Daoy (cell line): ENCODE measurements at places on chromosomes 3 and 15. TPM values are rescaled to one million over a fixed set of nuclear protein-coding genes. Genes with fewer than 3 reads are reported as not detected.

- no peak for DNase-seq
These were observed 28.6 kb downstream of the IQSEC1 start for GRCh38 chr3:13044496-13045240.

DNA sequence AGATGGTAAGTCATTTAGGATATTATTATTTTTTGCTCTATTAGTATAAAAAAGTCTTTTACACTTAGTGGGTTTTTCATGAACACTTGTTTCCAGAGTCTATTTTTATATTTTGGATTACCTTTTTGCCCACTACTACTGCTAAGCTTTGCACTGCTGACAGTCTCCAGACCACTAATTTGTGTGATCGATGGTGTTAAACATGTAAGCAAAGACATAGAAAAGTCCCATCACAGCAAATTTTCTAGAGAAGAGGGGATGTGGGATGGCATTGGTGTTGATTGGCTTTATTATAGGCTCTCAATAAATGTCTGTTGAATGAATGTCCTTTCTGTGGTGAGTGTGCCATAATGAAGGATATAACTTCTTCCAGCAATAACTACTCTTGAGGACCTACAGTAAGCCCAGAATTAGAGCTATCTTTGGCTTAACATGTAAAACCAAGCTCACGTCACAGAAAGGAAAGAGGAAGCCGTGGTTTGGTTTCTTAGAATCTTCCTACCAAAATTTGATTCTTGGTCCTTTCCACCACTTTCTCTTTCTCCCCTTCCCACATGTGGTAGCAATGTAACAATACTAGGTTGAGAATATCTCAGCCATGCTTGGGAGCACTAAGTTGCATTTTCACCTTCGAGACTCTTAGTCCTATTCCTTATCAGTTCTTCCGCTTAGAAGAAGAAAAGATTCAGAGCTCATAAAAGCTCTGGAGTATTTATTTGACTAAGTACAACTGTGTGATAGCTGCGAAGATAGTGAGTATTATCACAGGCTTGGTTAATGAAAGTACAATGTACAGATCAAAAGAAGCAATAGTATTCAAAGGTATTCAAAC lies 90.6 kb upstream of the UMPS start:
- DNase-seq: no peak

GRCh38 chr3:45583021-45583851 lies 11.3 kb upstream of the LIMD1 start:
- no peak for DNase-seq

- no peak for DNase-seq
These were observed 720.9 kb upstream of the SEMA6D start for GRCh38 chr15:46996359-46996758.

- peak; percentile 12 for DNase-seq
These were observed 389.5 kb downstream of the LRTM1 start for GRCh38 chr3:54538346-54538745.

- no peak for DNase-seq
These were observed 4.0 kb downstream of the TM4SF1 start for GRCh38 chr3:149373235-149374125.

DNA sequence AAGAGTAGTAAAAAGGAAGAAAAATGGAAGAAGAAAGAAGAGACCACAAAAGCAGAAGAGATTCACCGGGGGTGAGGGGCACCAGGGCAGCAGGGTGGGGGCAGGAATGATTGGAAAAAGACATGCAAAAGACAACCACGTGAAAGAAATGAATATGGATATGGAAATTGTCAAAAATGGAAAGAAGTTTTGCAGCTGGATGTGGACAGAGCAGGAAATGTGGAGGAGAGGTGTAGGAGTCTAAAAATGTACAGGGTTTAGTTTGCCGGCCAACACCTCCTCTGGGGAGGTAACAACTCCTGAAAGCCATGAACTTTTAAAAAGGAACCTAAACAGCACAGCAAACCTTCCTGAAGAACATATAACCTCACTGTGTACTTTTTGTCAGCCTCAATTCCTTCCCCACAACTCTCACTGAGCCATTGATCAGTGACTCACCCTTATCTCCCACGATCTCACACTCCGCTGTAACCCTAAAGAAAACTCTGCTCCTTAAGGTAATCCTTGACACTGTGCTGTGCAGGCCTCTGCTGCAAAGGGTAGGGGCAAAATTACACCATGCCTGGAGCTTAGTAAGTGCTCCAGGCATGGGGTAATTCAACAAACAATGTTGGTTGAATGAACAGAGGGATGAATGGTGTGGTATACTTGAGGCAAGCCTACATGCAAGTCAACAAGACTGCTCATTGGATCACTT lies 100.2 kb upstream of the BOC start:
- no peak for DNase-seq

The KPNA4 gene
- total RNA-seq: 31.2 and 33.3 TPM in 2 replicates

The HTR3D gene
- total RNA-seq: not detected in 2 replicates

The ACKR4 gene
- total RNA-seq: not detected in 2 replicates

DNA sequence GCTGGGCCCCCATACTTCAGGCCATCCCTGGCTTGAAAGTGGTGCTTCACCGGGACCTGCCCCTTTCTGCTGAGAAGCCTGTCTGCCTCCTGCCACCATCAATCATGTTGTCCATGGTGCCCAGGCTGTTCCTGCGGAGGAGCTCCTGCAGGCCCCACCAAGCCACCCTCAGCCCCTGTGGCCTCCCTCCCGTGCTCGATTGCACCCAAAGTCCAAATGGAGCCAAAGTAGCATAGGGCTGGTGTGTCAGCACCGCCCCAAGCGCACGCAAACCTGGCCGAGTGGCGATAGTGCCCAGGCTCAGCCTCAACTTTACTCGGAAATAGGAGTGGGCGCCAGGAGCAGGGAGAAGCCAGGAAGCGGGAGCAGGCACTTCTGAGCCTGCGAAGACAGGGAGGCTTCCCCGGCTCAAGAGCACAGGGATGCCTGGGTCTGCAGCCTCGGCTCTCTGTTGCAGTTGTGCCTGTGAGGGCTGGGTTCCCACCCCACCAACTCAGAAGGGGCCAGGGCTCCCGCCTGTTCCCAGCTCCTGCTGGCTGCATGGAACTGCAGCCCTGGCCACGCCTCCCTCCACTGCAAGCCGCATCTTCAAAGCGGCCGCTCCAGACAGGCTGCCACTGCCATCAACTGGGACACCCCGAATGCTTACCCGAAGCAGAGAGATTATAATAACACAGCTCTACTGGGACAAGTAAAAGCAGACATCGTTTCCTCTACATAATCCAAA lies 203.0 kb downstream of the ARRDC4 start:
- DNase-seq: no peak

The GCSAM gene
- not detected in 2 replicates for total RNA-seq

GRCh38 chr15:80924278-80924677 lies 65.3 kb downstream of the MESD start:
- no peak for DNase-seq

- DNase-seq: no peak
These were observed 12.4 kb upstream of the SOX2 start for GRCh38 chr3:181699171-181699903.

GRCh38 chr15:17026633-17027032 lies 3515.0 kb downstream of the GOLGA6L6 start:
- DNase-seq: no peak

GRCh38 chr3:134473868-134474546 lies 11.8 kb downstream of the ANAPC13 start:
- peak; percentile 70 for DNase-seq

- DNase-seq: no peak
These were observed 26.4 kb upstream of the KBTBD12 start for GRCh38 chr3:127888564-127889107.

- DNase-seq: no peak
These were observed 78.1 kb upstream of the CGNL1 start for GRCh38 chr15:57298204-57298603.

DNA sequence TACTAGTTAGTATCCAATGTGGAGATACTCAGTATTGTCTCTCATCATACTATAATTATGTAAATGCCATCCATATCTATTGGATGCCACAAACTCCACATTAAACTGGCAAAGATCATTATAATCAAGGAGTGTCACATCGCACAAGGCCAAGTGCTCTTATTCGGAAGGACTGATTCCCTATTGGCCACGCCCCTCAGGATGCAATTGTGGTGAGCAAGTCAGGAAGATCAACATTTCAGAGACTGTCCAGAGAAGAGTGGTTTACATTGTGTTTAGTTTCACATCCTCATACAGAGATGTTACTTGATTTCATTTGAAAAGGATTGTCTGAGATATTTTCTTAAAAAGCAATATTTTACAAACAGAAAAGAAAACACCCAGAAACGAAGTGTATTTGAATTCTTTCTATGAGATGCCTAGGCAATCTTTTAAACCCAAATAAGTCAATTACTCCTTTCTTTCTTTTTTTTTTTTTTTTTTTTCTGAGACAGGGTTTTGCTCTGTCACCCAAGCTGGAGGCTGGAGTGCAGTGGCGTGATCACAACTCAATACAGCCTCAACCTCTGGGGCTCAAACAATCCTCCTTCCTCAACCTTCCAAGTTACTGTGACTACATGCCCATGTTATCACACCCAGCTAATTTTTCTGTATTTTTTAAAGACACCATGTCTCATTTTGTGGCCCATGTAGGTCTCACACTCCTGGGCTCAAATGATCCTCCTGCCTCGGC lies 369.1 kb downstream of the RBMS3 start:
- DNase-seq: peak; percentile 63

DNA sequence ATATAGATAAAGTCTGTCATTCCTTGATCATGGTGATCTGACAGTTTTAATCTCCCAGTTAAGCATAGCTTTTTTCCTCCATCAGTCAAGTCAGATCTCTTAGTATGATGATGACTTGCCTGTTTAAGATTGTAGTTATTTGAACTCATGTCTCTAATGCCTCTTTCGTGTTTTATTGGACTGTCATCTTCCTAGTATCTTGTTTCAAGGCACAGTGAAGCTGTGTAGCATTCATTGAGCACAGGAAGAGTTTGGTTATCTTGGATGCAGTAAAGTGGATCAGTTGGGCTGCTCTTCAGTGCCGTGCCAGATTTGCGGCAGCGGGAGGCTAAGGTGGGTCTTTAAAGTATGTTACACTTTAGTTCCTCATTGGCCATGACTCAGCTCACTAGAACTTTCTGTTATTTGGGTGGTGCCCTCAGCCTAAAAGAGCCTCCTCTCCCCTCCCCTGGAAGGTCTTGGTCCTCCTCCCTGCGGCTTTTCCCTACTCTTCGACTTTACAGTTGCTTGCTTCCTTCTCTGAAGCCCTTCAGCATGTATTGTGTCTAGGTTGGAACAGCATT lies 45.7 kb upstream of the SKOR1 start:
- no peak for DNase-seq

DNA sequence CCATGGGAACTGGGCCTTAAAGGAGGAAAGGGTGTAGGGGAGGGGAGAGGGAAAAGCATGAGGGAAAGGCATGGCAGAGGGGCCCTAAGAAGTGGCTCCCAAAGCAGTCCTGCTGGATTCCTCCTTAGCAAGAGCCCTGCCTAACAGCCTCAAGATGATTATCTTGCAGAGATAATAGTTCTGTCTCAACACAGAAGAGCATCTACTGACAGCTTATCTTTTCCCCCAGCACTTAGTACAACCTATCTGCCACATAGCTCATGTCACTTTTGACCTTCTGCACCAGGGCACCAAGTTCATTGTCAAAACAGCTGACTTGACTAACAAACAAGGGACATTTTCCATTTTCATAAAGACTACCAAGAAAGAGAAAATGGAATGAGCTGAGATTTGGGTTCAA lies 86.3 kb downstream of the ANP32A start:
- no peak for DNase-seq

The DLL4 gene
- total RNA-seq: not detected in 2 replicates

The SNRPA1 gene
- total RNA-seq: 78.1 and 88.4 TPM in 2 replicates

GRCh38 chr3:192031941-192032340 lies 571.0 kb downstream of the PYDC2 start:
- no peak for DNase-seq

DNA sequence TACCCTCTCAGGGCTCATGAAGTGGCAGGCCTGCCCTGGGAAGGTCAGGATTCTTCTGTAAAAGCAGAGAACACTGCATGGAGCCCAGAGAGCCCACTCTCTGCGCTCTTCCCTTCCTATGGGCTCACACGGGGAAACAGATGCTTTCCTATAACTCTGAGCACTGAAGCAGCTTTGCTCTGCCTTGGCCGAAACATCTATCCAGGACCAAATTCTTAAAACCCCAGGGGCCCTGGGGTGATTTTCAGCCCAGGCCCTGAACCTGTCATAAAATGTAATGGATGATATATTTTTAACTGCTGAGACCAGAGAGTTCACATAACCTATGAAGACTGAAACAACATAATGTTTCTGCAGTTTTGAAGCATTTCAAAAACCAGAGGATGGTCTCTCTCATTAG lies 249.9 kb upstream of the CTDSPL start:
- no peak for DNase-seq

DNA sequence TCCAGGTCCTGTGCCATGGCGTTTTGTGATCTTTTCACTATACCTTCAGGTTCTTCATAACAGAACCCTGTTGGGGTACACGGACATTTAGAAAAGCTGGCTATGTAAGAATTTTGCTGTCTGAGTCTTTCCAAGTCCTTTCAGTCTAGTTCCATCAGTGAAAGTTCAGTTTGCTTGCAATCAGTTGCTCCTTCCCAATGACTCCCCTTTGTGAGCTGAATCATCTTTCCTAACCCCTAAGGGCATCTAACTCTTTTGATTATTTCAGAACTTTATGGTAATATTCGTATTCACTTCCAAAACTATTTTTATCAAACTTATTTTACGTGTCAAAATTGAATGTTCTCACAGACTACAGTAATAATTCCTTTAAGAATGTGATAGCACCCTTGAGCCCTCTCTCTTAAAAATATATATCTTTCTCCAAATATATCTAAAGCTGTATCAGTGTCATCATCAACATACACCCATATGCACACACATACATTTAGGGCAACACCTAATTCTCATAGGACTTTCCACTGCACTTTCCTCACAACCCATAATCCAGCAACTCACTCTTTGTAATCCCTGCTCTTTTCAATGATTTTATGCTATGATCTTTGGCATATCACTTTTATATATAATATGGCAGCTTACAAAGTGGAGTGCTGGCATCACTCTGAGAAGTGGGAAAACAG lies 263.7 kb downstream of the GBE1 start:
- DNase-seq: no peak

DNA sequence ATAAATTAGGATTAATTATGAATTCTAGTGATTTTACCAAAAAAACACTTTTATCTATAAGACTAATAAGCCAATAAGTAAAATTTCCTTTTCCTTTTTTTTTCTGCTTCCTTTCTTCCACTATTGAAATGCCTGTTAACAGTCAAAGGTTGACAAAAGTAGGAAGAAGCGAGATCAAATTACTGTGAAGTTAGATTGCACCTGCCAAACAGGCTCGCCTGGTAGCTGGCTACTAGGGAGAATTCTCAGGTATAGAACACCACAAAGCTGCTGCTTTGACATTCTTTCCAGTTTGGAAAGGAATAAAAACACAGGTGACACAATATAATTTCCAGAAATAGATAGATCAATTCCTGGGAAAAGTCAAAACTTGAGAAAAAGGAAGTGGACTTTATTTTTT lies 749.0 kb downstream of the NSUN3 start:
- no peak for DNase-seq

The PCSK6 gene
- 8.1 and 8.8 TPM in 2 replicates for total RNA-seq

The CD200 gene
- total RNA-seq: 0.06 TPM in 1 of 2 replicates, not detected in the other

- DNase-seq: peak; percentile 78
These were observed at the start of gene SFMBT1 for GRCh38 chr3:53045518-53046170. SFMBT1 (minus strand) TSS chr3:53046073; CDS start chr3:52969128, 76,945 bp downstream.

GRCh38 chr3:122916580-122916979 lies 111.0 kb downstream of the SEMA5B start:
- no peak for DNase-seq
